ENCODE measurements at places on chromosomes 1 and 21. TPM values are rescaled to one million over a fixed set of nuclear protein-coding genes. Genes with fewer than 3 reads are reported as not detected.

FALEC gene
- total RNA-seq: not detected

C4BPA gene
- total RNA-seq: not detected

DMRTA2 gene
- 6.5 TPM for total RNA-seq

THRAP3 gene
- total RNA-seq: 95.5 TPM

OLFML2B gene
- total RNA-seq: not detected

RAB3B gene
- total RNA-seq: 6.7 TPM

LEMD1 gene
- not detected for total RNA-seq

INSRR gene
- total RNA-seq: not detected

NLRP3 gene
- total RNA-seq: not detected

VHLL gene
- not detected for total RNA-seq

CCDC30 gene
- total RNA-seq: 0.09 TPM
